ENCODE measurements at places on chromosomes 2 and 18.

DNA sequence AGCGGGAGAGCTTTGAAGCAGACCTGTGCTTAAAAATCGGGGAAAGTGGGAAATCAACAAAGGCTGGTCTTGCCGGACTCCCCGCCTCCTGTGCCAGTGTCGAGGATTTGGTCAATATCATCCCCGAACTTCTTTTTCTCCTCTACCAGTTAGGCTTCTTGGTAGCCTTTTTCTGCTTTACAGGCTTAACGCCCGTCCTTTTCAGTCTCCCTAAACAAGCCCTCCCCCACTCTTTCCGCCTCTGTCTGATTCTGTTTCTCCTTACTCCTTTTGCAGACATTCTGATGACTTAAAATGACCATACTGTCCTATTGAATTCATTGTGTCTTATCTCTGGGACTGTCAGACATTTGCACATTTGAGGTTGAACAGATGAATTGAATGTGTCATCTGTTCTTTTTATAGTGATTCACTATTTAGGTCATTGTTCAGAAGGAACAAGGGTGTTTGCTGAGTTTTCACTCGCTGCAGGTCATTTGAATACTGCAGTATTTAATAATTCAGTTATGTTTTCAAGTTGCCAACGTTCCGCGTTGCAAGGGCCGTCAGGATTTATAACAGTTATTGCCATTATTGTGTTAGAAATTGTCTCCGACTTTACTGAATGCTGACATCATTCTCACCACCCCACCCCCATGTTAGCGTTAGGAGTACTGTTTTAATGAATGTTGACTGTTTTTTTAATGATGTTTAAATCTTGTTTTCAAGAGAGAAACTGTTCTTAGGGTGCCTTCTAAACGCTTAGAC lies 1.1 kb downstream of the ITGAV start:
- peak; percentile 3 for DNase-seq

- DNase-seq: no peak
Measured at GRCh38 chr2:198873503-198874471, 584.0 kb downstream of the SATB2 start.

DNA sequence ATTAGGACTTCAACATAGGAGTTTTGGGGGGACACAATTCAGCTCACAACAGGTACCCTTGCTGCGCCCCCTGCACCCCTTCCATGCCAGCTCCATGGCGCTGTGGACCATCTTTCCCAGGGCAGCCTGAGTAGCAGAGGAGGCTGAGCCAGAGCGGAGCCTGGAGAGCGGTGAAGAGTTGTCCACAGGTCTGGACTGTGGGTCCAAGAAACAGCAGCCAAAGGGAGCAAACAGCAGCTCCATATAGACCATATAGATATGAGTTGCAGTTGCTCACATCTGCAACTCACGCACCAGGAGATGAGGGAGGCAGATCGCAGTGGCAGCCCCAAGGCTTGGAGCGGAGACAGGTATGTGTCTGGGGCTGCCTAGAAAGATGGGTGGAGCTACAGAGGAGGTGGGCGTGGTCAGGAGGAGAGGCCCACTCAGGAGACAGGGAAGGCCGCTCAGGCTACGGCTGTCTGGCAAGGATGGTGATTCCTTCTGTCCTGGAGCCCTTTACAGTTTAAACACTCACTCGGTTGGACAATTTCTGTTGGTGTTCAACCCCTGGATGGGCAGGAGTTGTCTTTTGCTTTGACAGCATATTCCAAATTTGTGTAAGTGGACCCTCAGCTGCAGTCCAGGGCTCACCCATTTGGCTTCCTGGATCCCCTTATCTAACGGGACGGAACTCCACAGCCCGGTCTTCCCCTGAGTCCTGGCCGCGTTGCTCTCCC lies 155.1 kb downstream of the LPIN1 start:
- no peak for DNase-seq

DNA sequence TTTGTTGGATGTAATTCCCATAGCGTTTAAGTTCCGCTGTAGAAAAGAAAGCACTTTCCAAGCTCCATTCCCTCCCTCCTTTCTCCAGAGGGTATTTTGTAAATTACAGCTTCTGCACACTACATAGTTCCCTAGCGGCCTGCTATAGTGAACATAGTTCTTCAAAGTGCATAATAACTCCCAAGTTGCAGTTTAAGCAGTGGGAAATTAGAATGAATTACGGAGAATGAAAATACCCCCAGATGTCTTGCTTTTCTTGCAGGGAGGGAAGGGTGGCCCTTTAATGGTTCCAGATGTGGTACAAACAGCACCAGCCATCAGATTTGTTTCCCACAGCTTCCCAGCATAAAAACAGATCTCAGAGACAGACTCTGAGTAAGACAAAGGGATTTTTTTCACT lies 893.9 kb downstream of the SUCLG1 start:
- no peak for DNase-seq

GRCh38 chr2:112811841-112812306 lies 24.7 kb downstream of the IL1B start:
- DNase-seq: no peak

- DNase-seq: peak; percentile 25
Measured at GRCh38 chr2:76953733-76954347, 568.3 kb downstream of the LRRTM4 start.

GRCh38 chr2:95047629-95048510 lies 22.4 kb downstream of the MAL start:
- peak; percentile 60 for DNase-seq

DNA sequence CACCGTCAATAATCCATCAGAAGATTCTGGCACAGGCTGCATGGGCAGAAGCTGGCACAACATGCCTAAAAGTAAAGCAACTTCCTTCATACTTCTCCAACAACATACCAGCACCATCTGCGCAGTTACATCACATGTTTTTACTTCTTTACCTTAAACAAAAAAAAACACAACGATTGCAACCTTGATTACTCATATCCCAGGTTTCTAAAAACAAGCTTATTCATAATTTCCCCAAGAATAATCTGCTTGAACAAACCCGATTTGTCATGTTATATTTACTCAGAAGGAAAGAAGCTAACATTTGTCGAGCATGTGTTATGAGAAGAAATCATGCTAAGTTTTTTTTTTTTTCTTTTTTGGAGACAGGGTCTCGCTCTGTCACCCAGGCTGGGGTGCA lies 54.7 kb downstream of the THADA start:
- DNase-seq: no peak

- no peak for DNase-seq
Measured at GRCh38 chr18:49243391-49243790, 217.1 kb downstream of the DYM start.

DNA sequence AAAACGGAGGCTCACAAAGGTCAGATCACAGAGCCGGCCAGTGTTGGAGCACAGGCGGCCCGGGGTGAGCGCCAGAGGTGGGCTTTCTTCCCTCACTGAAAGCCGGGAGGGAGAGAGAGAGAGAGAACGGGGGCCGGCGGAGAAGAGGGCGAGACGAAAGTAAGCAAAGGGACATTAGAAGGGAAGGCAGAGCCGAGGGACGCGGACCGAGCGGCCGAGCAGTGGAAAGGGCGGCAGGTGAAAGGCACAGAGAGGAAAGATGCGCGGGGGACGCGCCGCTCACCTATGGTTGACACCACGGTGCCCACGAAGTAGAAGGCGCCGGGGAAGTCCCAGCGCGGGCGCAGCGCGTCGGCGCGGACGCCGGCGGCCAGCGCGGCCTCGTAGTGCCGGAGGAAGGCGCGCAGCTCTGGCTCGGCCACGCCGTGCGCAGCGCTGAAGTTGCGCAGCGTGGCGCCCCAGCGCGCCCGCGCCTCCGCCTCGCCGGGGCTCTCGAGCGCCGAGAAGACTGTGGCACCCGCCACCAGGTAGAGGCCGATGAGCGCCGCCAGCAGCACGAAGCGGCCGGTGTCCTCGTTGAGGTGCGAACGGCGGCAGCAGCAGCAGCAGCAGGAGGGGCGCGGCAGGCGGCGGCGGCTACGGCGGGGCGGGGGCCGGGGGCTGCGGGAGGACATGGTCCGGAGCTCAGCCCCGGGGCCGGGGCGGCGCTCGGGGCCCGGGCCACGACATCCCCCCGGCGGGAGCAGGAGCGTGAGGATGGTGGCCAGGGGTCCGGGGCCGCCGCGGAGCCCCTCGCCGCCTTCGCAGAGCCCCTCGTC lies 166.9 kb downstream of the MSH2 start:
- DNase-seq: no peak

DNA sequence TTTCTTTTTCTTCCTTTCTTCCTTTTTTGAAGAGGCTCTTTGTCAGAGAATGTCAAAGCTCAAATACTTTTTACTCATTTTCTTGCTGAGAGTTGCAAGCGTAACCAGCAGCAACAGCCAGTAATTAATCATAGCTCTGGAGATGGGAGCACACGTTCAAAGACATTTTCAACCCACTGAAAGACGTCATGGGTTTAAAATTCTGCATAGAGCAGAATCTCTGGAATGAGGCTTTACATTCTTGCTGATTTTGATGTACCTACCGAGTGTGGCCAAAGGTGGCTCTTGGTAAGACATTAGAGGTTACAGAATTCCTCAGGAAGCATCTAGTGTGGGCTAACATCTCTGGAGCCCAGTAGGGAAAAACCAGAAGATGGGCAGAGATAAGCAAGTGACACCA lies 292.5 kb downstream of the MTX2 start:
- DNase-seq: no peak

DNA sequence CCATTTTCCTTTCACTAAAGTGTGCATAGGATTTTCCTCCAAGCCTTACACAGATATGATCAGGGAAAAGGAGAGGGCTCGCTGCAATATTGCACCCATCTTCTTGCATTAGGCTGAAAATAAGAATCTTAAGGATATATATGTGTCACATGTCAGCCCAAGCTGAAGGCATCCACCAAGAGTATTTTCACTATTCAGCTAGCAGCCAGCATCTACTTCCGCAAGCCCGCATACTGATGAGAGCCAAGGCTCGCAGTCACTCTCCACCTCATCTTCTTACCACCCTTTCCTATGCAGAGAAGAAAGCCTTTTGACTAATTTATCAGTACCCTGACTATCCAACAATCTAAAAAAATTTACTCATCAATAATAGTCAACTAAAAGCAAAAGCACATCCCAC lies 6.1 kb downstream of the TMEM163 start:
- DNase-seq: no peak

GRCh38 chr2:157192445-157193423 lies 64.8 kb upstream of the GALNT5 start:
- DNase-seq: no peak

DNA sequence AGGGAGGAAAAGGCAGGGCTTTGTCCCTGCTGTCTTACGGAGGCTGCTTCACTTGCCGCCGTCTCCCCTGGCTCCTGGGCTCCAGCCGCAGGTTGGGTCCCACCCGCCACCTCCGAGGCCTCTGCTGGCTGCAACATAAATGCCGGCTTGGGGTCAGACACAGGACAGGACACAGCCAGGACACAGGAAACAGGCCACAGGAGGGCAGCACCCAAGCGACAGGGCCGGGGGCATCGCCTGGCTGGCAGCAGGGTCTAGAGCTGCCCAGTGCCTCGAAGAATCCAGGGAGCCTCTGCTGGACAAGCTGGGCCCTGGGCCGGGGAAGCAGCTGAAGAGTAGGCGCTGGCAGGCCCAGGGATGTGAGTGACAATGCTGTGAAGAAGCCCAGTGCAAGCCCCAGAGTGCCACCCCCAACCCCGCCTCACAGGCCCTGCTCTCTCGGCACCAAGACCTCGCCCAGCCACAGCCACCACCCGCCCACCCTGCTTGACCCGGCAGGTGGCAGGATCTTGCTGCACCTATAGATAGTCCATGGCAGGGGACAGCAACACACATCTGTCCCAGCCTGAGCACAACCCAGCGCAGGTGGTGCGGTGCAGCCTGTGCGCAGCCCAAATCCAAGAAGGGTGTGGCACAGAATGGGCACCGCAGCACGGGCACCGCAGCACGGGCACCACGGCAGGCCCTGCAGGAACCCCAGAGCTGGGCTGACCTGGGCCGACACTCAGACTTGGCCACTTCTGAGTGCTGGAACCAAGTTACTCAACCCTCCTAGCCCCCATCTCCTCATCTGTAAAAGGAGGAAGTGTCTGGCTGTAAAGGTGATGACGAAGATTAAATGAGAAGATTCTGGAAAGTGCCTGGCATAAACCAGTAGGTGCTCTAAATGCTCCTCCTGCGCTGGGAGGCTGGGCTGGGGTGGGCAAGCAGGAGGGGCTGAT lies 55.6 kb downstream of the BIN1 start:
- DNase-seq: no peak

GRCh38 chr2:157902692-157903091 lies 26.6 kb upstream of the ACVR1 start:
- no peak for DNase-seq

DNA sequence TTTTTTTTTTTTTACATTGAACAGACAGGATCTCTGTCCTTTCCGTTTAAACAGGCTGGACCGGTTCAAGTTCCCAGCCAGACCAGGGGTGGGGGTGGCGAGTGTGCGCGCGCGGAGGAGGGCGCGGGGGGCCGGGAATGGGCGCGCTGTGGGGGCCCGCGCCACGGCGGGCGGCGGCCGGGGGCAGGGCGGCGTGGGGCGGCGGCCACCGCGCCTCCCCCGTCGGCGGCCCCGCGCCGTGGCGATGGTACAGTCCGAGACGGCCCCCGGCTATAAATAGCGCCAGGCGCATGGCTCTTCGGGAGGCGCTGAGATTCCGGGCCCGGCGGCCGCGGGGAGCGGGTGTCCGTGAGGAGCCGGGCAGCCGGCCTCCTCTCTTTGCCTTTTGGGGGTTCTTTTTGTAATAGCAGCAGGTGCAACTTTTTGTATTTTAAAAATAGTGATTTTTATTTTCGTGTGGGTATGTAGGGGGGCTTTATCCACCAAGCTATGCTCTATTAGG lies 430 bp upstream of the CELF4 start:
- peak; percentile 85 for DNase-seq

DNA sequence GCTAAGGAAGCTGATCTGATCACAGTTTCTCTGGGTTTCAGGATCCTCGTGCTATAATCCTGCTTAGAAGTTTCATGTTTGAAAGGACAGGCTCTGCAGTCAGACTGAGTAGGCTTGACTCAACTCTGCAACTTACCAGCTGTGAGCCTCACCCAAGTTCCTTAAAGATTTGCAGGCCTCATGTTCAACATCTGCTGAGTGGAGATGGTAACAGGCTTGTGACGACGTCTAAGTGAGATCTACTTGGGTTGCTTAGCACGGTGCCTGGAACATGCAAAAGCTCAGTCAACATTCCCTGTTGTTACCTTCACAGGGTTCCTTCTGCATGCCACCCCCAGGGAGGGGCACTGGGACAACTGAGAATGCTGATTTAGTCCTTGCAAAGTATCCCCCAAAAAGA lies 164.2 kb downstream of the C1D start:
- no peak for DNase-seq

- DNase-seq: no peak
Measured at GRCh38 chr2:147826278-147827087, 18.3 kb upstream of the ACVR2A start.

DNA sequence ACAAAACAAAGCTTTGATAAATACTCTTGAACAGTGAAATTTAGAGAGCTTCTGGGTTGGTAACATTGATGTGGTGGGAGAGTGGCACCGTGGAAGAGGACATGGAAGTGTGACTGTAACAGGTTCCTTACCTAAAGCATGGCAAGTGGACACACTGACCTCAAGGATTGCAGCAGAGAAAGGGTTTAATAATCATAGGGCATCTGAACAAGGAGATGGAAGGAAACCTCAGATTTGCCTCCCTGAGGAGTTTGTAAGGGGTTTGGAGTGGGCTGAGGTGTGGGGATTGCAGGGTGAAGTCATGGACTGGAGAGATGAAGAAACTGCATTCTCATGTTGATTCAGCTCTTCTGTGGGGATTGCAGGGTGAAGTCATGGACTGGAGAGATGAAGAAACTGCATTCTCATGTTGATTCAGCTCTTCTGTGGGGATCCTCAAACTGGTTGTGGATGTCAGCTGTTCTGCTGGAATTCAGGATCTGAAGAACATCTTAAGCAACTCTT lies 83.8 kb upstream of the TLK1 start:
- no peak for DNase-seq

- DNase-seq: no peak
Measured at GRCh38 chr2:39870871-39871270, 91.8 kb upstream of the THUMPD2 start.

GRCh38 chr2:15747603-15748471 lies 156.2 kb downstream of the DDX1 start:
- DNase-seq: no peak

All from NCI-H1105 (cell line).